ENCODE measurements at places on chromosomes 6 and 20.
A peak's percentile ranks its signal among the peaks of the same experiment; 100 is the strongest.

GRCh38 chr20:32509639-32510066 lies 75.5 kb downstream of the NOL4L start:
- DNase-seq = no peak

DNA sequence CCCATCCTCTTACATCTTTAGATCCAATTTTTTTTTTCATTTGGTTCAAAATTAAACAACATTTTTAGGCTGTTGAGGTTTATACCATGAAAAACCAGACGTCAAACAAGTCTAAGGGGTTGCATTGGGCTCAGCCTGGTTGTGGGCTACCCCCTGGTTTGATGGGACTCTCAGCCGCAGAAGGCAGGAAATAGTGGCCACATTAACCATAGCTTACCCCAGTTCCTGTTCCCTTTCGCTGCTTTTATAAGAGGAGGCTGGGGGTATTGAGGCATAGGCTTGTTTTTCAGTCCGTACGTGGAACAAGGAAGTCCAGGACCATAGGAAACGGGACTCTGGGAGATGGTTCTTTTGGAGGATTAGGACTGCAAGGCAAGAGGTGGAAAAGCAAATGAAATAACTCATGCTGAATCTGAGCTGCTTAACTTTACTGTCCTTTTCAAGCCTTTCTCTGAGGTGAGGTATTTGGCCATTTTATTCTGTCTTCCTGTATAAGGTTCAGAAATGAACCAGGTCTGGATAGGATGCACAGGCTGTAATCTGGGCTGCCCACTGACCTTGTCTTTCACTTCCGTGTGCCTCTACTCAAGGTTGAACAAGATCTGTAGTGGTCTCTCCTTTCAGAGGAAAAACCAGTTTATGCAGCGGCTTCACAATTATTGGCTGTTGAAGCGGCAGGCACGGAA lies 7.7 kb downstream of the BRPF3 start:
- DNase-seq = no peak

DNA sequence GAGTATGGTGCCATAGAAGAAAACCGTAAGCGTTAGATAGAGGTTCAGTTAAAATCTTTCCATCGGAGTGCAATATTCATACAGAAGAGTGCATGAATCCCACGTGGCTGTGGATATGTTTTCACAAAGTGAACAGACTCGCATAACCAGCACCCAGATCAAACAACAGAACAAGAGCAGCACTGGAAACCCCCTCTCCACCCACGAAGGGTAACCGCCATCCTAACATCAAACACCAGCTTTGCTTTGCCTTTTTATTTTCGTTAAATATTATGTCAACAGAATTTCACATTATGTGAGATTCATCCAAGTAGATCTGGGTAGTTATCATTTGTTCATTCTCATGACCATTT lies 4.7 kb downstream of the GTSF1L start:
- DNase-seq = no peak

GRCh38 chr6:165081944-165082532 lies 227.4 kb downstream of the C6orf118 start:
- no peak for DNase-seq

GRCh38 chr6:36727505-36728021 lies 29.9 kb downstream of the RAB44 start:
- peak; percentile 50 for DNase-seq

DNA sequence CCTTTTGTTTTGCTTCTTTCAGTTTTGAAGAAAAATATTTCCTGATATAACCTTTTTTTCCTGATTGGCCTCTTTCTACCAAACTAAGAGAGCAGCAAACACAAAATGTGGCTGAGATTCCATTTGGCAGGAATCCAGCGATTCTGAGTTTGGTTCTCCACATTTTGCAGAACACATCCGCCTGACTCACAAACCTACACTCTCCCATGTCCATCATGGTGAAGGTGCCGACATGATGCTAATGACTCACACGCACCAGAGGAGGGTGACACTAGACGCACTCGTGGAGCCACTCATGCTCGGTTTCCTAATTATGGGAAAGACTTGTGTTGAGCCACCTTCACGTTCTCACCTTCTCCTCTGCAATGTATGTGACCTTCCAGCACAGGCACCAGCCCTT lies 45.9 kb upstream of the DUSP22 start:
- no peak for DNase-seq

DNA sequence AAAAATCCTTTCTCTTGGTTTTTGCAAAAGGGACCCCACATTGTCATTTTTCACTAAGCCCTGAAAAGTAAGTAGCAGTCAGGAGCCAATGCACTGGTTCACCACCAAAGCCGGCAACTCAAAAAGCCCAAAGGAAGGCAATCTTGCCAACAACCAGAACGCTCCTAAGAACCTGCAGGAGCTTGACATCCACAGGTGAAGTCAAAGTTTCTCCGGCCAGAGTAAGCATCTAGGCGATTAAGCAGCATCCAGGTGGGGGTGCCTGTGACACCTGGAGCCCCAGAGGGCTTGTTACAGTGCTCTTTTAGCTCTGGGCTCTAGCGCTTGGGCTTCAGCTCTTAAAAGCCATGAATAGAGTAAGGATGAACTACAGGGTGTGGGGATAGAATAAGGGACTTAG lies 36.1 kb downstream of the SLC35D3 start:
- DNase-seq = no peak

DNA sequence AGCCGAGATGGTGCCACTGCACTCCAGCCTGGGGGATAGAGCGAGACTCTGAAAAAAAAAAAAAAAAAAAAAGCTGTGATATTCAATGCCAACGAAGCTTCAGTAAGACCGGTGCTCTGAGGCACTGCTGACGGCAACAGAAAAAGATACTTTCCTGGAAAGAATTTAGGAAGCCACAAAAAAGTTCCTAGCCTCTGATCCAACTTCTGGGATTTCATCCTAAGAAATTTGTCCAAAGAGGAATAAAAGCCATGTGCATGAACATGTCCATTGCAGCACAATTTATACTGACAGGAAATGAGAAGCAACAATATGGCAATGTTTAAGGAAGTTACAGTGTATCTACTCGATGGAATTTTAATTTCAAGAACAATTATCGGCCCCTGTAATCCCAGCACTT lies 24.5 kb upstream of the CARMIL1 start:
- no peak for DNase-seq

DNA sequence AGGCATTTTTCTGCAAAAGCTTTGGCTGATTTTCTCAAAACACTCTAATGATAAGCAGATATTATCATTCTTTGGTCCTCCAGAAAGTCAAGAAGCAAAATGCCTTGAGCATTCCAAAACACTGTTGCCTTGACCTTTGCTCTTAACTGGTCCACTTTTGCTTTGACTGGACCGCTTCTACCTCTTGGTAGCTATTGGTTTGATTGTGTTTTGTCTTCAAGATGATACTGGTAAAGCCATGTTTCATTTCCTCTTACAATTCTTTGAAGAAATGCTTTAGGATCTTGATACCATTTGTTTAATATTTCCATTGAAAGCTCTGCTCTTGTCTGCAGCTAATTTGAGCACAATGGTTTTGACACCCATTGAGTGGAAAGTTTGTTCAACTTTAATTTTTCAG lies 35.6 kb upstream of the SDHAF4 start:
- DNase-seq = no peak

- DNase-seq = no peak
These were observed 253.4 kb downstream of the PHACTR1 start for GRCh38 chr6:12969966-12970365.

GRCh38 chr6:15389765-15390723 lies 144.2 kb downstream of the JARID2 start:
- peak; percentile 74 for DNase-seq

- peak; percentile 45 for DNase-seq
These were observed 91.9 kb downstream of the LMBRD1 start for GRCh38 chr6:69704916-69705315.

DNA sequence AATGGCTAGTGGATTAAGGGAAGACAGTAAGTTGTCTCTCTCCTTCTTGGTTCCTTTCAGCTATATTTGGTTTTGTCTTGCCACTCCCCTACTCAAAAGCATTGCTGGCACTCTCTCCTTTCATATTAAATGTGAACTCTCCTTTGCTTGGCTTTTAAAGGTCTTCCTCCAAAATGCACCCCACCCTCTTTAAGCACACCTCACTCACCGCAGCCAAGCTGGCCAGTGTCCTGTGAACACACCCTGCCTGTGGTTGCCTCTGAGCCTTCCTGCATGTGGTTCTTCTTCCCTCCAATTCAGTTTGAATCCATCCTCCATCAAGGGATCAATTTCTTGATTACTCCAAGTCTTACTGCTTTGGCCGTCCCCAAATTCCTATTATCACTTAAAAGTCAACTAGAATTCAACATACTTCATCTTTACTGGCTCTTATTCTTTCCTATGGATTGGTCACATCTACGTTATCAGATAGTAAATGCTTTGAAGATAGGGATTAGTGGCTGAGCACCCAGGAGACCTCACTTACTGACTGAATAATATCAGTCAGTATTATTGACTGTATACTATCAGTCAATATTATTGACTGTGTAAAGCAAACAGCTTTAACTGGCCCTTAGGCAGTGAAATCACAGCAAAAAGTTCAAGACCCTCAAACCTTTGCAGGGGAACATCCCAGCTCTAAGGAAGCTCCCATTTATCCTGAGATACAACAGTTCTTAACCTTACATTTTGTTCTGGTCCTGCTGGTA lies 41.6 kb upstream of the SPDEF start:
- no peak for DNase-seq

DNA sequence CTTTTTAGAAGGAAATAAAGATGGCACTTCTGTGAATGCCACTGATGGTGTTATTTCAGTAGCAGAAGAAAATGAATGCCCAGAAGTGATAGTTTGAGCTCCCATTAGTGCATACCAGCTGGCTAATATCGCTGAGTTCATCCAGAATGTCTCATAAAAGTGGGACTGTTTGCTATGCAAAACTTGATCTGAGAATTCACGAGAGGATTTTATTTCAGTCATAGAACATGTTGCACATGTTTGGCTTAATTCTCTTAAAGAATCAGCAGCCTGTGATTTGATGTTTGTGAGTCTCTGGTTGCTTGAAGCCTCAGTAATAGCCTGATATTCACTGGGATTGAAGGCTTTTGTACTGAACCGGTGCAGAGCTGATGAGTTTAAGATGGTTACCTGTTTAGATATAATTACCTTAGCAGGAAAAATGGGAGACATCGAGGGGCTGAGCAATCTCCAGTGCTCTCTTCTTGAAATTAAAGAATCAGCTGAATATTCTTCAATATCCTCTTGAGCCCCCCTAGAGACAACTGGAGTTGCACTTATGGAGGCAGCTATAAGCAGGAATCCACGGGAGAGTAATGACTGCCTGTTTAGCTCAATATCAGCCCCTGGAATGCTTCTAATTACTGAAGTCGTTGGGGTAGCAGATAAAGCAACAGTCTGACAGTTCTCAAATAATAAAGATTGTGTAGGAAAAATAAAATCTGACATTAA lies 955.5 kb downstream of the PHF3 start:
- no peak for DNase-seq

DNA sequence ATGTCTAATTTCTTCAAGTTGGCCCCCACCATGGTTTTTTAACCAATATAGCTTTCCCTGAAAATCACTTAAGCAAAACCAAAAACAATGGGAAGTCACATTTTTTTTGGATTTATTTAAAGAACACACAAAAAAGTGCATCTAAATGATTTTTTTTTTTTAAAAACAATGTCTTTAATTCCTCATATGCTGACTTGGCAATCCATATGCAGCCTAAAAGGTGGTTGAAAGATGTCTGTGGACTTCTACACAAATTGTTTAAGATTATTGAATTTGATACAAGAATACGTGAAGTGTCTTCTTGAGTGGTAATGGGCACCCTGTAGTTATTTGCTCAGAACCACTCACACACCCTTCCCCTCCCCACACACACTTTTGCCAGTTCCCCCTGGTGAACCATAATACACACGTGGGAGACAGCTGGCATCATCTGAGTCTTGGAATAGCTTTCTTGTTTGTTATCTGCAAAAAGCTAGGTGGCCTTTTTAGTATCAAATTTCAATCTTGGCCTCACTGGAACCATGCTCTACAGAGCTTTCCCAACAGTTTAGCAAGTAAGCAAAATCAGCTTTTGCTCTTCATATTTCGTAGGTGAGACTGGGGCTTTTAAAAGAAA lies 60.9 kb upstream of the TULP1 start:
- no peak for DNase-seq

- DNase-seq = no peak
These were observed 1.4 kb downstream of the CUTA start for GRCh38 chr6:33416386-33417127.

GRCh38 chr6:81814370-81815076 lies 62.0 kb upstream of the TENT5A start:
- no peak for DNase-seq

GRCh38 chr6:89952686-89953085 lies 58.4 kb downstream of the GJA10 start:
- peak; percentile 85 for DNase-seq

GRCh38 chr6:69423785-69424184 lies 373.0 kb downstream of the LMBRD1 start:
- DNase-seq = no peak

- peak; percentile 53 for DNase-seq
These were observed 28.3 kb downstream of the KCNQ5 start for GRCh38 chr6:72650081-72650745.

- DNase-seq = no peak
These were observed 56.5 kb downstream of the DTNBP1 start for GRCh38 chr6:15606347-15606746.

DNA sequence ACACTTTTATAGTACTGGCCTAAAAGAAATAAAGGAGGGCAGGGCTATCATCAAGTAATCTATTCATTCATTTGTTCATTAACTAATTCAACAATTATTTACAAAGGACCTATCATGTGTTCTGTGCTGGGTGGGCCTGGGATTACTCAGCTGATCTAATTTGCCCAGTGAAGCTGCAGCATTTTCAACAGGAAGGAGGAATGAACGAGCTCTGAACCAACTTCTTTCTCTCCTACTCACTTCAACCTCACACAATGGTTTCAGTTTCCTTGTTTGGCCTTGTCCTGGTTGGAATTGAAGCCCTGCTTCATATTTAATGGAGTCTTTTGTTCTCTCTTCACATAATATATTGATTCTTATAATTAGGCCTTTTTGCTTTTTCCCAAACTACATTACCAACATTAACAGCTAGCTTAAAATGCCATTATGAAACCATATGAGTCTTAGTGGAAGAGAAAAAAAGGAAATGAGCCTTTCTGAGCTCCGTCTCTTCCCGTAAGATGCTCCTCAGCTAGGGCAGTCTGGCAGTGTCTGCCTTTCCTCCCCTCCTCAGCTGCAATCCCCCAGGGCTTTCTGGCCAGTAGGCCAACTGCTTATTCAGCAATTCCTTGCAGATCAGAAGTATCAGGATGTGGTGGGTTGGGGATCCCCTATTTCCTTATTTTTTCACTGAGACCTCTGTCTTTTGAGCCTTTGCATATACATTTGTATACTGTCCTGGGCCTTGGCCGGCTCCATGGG lies 79.4 kb upstream of the NRN1 start:
- no peak for DNase-seq

DNA sequence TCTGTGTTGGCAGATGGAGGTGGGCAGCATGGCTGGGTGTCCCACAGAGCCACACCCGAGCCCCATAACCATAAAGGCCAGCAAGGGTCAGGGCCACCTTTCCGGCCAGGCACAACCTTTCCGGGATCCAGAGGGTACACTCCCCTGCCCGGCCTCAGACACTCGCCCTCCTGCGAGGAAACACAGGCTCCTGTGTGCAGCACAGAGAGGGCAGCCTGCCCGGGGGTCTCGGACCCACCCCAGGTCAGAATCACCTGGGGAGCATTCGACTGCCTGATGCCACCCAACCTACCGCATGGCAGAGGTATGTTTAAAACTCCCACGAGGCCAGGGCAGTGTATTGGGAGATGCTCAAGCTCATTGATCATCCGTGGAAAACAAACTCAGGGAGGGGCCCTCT lies 260.3 kb downstream of the TAF4 start:
- no peak for DNase-seq

GRCh38 chr6:145137425-145137824 lies 597.9 kb downstream of the EPM2A start:
- DNase-seq = peak; percentile 31
